ENCODE measurements at places on chromosomes 16 and 17. TPM values are rescaled to one million over a fixed set of nuclear protein-coding genes. Genes with fewer than 3 reads are reported as not detected.

TRAPPC1 gene
- total RNA-seq = 181 TPM

DNA sequence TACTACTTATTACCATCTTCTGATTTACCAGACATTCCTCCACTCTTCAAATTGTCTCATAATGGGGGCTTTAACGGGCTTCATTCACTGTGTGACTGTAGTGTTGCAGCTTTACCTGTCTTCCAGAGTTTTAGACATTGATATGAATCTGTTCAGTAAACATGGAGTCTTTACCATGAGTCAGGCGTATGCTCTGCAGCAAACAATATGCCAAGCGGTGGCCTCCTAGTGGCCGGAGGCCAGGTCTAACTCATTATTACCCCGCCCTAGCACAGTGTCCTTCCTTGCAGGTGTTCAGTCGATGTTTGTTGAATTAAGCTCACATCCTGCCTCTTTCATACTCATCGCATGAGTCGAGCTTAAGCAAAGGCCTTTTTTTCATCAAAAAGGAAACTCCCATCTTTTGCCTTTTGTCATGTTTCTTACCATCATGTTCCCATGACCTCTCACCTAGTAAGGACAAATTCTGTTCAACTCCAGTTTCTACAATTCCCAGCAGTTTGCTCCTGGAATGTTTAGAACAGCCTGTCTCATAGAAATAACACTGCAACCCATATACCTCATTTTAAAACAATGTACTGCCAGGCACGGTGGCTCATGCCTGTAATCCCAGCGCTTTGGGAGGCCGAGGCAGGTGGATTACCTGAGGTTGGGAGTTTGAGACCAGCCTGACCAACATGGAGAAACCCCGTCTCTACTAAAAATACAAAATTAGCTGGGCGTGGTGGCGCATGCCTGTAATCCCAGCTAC lies 39.4 kb downstream of the TUBD1 start:
- peak overlapping the region; percentile 98 for H3K27ac ChIP-seq
- no peaks in the 10 kb centered on the region for H3K36me3 ChIP-seq
- H3K4me1 ChIP-seq = peaks cover 91% of the 10 kb centered on the region

GRCh38 chr16:88373927-88374492 lies 8.7 kb upstream of the ZNF469 start:
- DNase-seq = no peak
- H3K4me3 ChIP-seq = no peak overlapping the region
- H3K36me3 ChIP-seq = no peaks in the 10 kb centered on the region
- no peaks in the 10 kb centered on the region for H3K27me3 ChIP-seq
- no peaks in the 10 kb centered on the region for H3K4me1 ChIP-seq
- H3K27ac ChIP-seq = no peak overlapping the region

DNA sequence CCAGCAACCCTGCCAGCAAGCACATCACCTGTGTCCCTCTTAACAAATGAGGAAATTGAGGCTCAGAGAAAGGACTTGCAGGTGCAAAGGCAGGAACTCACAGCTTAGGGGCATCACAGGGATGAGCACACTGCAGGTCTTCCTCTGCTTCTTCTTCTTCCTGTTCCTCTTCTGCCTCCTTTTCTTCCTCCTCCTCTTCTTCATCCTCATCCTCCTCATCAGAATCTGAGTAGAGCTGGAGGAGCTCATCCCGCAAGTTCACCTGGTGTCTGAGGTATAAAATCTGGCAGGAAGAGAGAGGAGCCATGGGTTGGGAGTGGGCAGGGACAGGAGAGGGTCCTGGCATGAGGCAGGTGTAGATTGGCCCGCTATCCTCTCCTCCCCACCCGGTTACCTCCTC lies 2.6 kb downstream of the HAP1 start:
- peaks cover 14% of the 10 kb centered on the region for H3K4me1 ChIP-seq
- no peak for DNase-seq
- no peaks in the 10 kb centered on the region for H3K36me3 ChIP-seq
- no peak overlapping the region for H3K4me3 ChIP-seq
- H3K27me3 ChIP-seq = peaks cover 31% of the 10 kb centered on the region

GRCh38 chr17:9002227-9002605 lies 19.1 kb upstream of the NTN1 start:
- DNase-seq = no peak
- H3K27ac ChIP-seq = no peak overlapping the region
- H3K36me3 ChIP-seq = no peaks in the 10 kb centered on the region
- no peaks in the 10 kb centered on the region for H3K27me3 ChIP-seq
- no peaks in the 10 kb centered on the region for H3K4me1 ChIP-seq
- H3K4me3 ChIP-seq = no peak overlapping the region

- no peak overlapping the region for H3K27ac ChIP-seq
- H3K4me3 ChIP-seq = no peak overlapping the region
- no peaks in the 10 kb centered on the region for H3K27me3 ChIP-seq
- DNase-seq = no peak
- H3K36me3 ChIP-seq = no peaks in the 10 kb centered on the region
- peaks cover 28% of the 10 kb centered on the region for H3K4me1 ChIP-seq
These were observed 43.0 kb upstream of the ZNF750 start for GRCh38 chr17:82882715-82883418.

GRCh38 chr16:3214904-3215600 lies 19.9 kb downstream of the ZNF200 start:
- no peak overlapping the region for H3K27ac ChIP-seq
- no peak overlapping the region for H3K4me3 ChIP-seq
- DNase-seq = no peak
- no peaks in the 10 kb centered on the region for H3K36me3 ChIP-seq
- no peaks in the 10 kb centered on the region for H3K4me1 ChIP-seq

- no peak overlapping the region for H3K27ac ChIP-seq
- no peak overlapping the region for H3K4me3 ChIP-seq
- H3K4me1 ChIP-seq = no peaks in the 10 kb centered on the region
- no peaks in the 10 kb centered on the region for H3K27me3 ChIP-seq
These were observed 5.5 kb upstream of the KRT10 start for GRCh38 chr17:40827746-40828453.

- H3K27me3 ChIP-seq = no peaks in the 10 kb centered on the region
- no peak overlapping the region for H3K4me3 ChIP-seq
- DNase-seq = no peak
- H3K27ac ChIP-seq = no peak overlapping the region
These were observed 42.5 kb downstream of the GOSR1 start for GRCh38 chr17:30519707-30520106.

- H3K4me3 ChIP-seq = no peak overlapping the region
- no peak overlapping the region for H3K27ac ChIP-seq
- H3K36me3 ChIP-seq = no peaks in the 10 kb centered on the region
- H3K4me1 ChIP-seq = no peaks in the 10 kb centered on the region
These were observed 66.3 kb upstream of the ADAMTS18 start for GRCh38 chr16:77500934-77501664.

DNA sequence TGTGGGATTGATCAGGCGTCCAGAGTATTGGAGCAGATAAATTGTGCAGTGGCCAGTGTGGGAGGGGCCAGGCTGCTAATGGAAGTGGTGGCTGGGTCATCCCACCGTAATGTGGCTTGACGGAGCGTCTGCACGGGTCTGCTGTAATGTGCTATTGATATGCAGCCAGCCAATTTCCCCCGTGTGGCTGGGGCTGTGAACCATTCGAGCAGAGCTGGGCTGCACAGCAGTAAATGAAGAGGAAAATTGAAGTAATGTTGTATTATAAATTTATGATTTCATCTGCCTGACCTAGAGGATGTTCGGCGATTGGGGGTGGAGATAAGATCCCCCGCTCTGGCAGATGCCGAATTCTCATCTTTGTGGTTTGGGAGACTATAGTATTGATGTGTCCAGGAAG lies 121.5 kb downstream of the CCDC182 start:
- H3K27ac ChIP-seq = no peak overlapping the region
- DNase-seq = no peak
- H3K27me3 ChIP-seq = peaks cover 50% of the 10 kb centered on the region
- H3K4me1 ChIP-seq = no peaks in the 10 kb centered on the region

DNA sequence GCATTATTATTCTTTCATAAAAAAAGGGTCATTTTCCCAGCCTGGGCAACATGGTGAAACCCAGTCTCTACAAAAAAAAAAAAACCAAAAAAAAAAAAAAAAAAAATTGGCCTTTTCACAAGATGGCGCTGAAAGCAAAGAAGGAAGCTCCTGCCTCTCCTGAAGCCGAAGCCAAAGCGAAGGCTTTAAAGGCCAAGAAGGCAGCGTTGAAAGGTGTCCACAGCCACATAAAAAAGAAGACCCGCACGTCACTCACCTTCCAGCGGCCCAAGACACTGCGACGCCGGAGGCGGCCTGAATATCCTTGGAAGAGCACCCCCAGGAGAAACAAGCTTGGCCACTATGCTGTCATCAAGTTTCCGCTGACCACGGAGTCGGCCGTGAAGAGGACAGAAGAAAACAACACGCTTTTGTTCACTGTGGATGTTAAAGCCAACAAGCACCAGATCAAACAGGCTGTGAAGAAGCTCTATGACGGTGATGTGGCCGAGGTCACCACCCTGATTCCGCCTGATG lies 4.9 kb upstream of the PGAP6 start:
- no peak for DNase-seq
- H3K4me1 ChIP-seq = no peaks in the 10 kb centered on the region
- H3K27ac ChIP-seq = no peak overlapping the region
- no peaks in the 10 kb centered on the region for H3K36me3 ChIP-seq
- H3K4me3 ChIP-seq = no peak overlapping the region
- H3K27me3 ChIP-seq = no peaks in the 10 kb centered on the region

DNA sequence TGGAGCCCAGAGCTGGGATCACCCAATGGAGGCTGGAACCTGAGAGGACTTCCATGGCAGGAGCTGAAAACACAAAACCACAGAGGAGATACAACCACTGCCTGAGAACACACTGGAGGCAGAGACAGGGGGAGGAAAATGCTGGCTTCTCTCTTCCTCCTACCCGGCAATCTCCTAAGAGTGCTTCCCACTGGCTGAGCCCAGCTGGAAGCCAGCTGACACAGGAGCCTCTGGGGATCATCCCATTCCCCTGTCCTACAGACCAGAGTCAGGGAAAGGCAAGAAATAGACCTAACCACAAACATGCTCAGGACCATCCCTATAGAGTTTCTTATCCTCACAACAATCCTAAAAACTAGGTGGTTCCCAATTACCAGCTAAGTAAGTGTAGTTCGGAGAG lies 112.4 kb upstream of the CDH5 start:
- H3K4me1 ChIP-seq = no peaks in the 10 kb centered on the region
- no peak overlapping the region for H3K4me3 ChIP-seq
- H3K27me3 ChIP-seq = peaks cover 64% of the 10 kb centered on the region
- no peak overlapping the region for H3K27ac ChIP-seq
- no peaks in the 10 kb centered on the region for H3K36me3 ChIP-seq

DNA sequence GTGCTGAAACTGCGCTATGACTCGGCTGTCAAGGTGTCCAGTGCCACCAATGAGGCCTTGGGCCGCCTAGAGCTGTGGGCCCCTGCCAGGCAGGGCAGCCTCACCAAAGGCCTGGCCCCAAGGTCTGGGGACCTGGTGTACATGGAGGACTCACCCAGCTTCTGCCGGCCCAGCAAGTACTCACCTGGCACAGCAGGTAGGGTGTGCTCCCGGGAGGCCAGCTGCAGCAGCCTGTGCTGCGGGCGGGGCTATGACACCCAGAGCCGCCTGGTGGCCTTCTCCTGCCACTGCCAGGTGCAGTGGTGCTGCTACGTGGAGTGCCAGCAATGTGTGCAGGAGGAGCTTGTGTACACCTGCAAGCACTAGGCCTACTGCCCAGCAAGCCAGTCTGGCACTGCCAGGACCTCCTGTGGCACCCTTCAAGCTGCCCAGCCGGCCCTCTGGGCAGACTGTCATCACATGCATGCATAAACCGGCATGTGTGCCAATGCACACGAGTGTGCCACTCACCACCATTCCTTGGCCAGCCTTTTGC lies 25.0 kb downstream of the WNT9B start:
- peaks cover 10% of the 10 kb centered on the region for H3K27me3 ChIP-seq
- no peaks in the 10 kb centered on the region for H3K4me1 ChIP-seq
- DNase-seq = peak; percentile 57
- no peaks in the 10 kb centered on the region for H3K36me3 ChIP-seq
- H3K27ac ChIP-seq = no peak overlapping the region
- H3K4me3 ChIP-seq = no peak overlapping the region

DNA sequence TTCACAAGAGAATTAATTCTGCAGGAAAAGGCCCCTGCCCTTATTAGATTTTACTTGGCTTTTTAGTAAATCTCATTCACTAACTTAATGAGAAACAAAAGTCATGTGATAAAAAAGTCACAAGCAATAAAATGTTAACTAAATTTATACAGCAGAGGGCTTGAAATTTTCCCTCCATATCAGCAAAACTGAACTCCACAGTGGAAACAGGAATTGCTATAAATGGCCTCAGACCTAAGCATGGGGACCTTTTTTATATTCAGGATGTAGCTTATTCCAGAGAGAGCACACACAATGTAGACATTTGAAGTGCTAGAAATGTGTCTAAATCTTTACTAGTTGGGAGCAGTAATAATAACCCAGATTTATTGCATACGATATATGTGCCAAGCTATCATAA lies 291.5 kb downstream of the C16orf95 start:
- no peaks in the 10 kb centered on the region for H3K4me1 ChIP-seq
- DNase-seq = no peak
- H3K36me3 ChIP-seq = no peaks in the 10 kb centered on the region
- no peak overlapping the region for H3K4me3 ChIP-seq

DNA sequence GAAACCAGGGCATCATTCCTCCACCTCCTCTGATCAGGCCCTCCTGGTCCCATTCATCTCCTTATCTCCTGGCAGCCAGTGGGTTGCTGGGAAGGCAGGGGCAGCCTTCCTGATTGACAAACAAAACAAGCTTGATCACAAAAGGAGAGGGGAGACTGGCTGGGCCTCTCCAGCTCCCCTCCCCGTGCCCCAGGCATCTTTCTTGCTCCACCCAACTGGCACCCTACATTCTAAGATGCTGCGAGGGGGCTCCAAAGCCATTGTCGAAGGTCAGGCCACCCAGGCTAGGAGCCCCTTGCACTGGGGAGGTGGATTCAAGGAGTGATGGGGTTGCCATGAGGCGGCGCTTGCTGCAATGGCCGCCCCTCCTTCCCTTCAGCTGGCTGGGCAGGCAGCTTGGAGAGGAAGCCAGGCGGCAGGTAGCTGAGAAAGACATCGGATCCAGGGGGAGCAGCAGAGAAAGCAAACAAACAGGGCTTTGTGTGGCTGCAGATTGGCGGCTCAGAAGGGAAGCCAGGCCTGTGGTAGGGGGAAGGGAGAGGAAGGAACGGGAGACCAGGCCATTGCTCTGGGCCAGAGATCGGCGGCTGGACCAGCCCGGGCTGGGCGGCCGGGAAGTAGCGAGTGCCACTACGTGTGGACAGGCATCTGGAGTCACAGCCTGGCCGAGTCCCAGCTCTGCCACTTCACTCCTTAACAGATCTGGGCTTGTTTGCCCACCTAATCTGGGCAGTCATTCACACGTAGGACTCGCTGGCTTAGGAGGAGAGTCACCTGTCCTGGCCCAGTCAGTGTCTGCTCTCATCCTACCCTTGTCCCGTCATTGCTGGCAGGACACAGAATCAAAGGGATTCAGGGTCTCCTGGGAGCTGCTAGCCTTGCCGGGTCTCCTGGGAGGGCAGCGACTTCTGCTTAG lies 12.3 kb downstream of the RAI1 start:
- H3K4me1 ChIP-seq = peaks cover 89% of the 10 kb centered on the region
- peak overlapping the region; percentile 94 for H3K27ac ChIP-seq
- no peaks in the 10 kb centered on the region for H3K27me3 ChIP-seq
- H3K4me3 ChIP-seq = peak overlapping the region; percentile 96
- DNase-seq = peak; percentile 70
- H3K36me3 ChIP-seq = 0 out of 2 replicates have a peak, but pooled peaks cover 7% of the 10 kb centered on the region

GRCh38 chr17:82439194-82439828 lies 11.2 kb downstream of the CYBC1 start:
- no peak overlapping the region for H3K27ac ChIP-seq
- no peaks in the 10 kb centered on the region for H3K27me3 ChIP-seq
- DNase-seq = no peak
- no peaks in the 10 kb centered on the region for H3K4me1 ChIP-seq
- H3K4me3 ChIP-seq = no peak overlapping the region
